ENCODE measurements at places on chromosomes 12 and 14. TPM values are rescaled to one million over a fixed set of nuclear protein-coding genes. Genes with fewer than 3 reads are reported as not detected.

Gene INF2
- 19.2 TPM for total RNA-seq

Gene MAP1LC3B2
- 2.8 TPM for total RNA-seq

Gene TAS2R8
- total RNA-seq = not detected

Gene CCDC196
- not detected for total RNA-seq

Gene COX8C
- not detected for total RNA-seq

Gene PPP4R4
- total RNA-seq = not detected

Gene OR6J1
- total RNA-seq = not detected

Gene DDX23
- total RNA-seq = 131 TPM

Gene LRRK2
- 0.47 TPM for total RNA-seq

Gene RHEBL1
- total RNA-seq = 28.9 TPM

Measured in natural killer cell treated with Interleukin-12 subunit alpha and Interleukin-12 subunit beta and Interleukin-15 and Interleukin-18, amount 100 ng/mL, for 72 hours (primary cell).